Head of caudate nucleus (tissue), 42 donors: ENCODE measurements at places on chromosomes 12 and 14.

DNA sequence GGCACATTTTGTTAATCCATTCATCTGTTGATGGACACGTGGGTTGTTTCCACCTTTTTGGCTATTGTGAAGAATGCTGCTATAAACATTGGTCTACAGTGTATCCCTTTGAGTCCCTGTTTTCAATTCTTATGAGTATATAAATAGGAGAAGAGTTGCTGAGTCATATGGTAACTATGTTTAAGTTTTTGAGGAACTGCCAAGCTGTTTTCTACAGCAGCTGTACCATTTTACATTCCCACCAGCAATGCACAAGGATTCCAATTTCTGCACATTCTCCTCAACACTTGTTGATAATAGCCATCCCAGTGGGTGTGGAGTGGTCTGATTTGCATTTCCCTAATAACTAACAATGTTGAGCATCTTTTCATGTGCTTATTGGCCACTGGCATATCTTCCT is 6.9 kb upstream of the SVOP start:
- DNase-seq = no peak

- no peak for DNase-seq
Observed at GRCh38 chr12:122137681-122138080, 36.3 kb downstream of the IL31 start.

DNA sequence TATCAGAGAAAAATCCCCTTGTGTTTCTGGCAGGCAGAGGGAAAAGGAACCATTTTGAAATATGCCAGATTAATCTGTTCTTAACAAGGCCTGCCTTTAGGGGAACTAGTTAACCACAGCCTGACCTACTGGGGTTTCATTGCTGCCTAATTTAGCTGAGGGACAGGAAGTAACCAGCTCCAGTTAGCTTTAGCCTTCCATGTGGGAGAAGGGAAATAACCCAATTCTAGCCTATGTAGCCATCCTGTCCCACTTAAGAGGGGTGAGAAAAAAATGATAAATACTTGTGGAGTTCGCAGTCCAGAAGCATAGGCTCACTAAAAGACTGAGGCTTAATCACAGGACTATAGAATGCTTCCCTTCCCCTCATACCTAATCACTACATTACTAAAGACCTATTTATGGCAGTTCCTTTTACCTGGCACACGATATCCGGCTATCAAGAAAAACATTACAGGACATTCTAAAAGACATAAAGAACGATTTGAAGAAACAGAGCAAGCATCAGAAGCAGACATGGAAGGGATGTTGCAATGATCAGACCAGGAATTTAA is 22.8 kb downstream of the COX8C start:
- no peak for DNase-seq

GRCh38 chr12:88243982-88244381 is 101.9 kb downstream of the TMTC3 start:
- no peak for DNase-seq

GRCh38 chr14:101200650-101201516 is 297.4 kb upstream of the RTL1 start:
- DNase-seq = no peak

- DNase-seq = no peak
Observed at GRCh38 chr14:75401361-75401760, 26.5 kb upstream of the JDP2 start.
